ENCODE measurements at places on chromosomes 16 and 17.

GRCh38 chr17:30552994-30553566, 75.9 kb downstream of the GOSR1 start:
- no peak for DNase-seq

DNA sequence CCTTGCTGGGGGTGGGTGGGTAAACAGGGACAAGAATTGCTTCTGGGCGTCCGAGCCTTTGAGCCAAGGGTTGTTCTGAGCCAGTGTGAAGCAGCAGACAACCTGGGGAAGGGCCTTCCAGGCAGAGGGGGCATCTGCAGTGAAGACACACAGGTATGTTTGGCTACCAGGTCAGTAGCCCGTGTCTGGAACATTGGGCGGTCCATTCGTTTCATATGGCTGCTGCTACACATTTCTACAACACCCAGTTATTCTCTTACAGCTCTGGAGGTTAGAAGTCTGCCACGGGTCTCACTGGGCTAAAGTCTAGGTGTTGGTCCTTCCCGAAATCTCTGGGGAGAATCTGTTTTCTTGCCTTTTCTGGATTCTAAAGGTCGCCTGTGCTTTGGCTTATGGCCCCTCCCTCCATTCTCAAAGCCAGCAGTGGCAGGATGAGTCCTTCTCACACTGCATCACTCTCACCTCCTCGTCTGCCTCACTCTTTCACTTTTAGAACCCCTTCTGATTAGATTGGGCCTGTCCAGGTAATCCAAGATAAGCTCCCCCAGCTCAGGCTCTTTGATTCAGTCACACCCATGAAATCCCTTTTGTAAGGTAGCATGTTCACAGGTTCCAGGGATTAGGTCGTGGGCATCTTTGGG, 136.1 kb downstream of the CLEC16A start:
- DNase-seq: no peak

GRCh38 chr17:56136301-56136700, 17.0 kb upstream of the ANKFN1 start:
- no peak for DNase-seq

GRCh38 chr16:15741207-15741871, 91.3 kb downstream of the NDE1 start:
- no peak for DNase-seq

DNA sequence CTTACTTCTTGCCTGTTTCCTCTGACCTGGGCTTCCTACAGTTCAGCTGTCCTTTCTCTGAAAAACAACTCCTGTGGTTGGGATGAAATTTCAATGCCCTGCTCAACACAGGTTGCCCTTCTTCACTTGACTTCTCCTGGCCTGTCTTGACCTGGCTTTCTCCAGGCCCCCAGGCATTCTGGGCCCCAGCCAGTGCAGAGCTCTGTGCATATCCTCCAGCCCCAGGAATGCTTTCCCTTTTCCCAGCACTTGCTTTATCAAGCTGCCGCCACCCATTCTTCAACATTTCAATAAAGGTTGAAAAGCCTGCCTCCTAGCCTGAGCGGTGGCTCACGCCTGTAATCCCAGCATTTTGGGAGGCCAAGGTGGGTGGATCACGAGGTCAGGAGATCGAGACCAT, 10.8 kb downstream of the ODAD4 start:
- no peak for DNase-seq

DNA sequence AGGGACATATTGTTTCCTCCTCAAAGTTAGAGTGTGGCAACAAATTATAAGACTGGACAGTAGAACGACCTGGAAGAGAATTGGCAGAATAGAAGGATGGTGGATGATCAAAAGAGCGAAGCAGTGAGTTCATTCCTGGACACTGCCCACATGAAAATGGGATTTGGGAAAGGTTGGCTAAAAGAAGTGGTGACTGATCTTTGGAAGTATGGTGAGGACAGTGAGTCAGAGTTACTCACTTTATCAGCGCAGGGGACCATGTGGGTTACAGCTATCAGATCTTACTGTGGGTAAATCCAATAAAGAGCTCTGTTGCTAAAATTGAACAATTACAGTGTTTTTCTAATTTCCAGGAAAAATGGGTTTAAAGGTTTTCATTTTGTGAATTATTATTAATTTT, 2.7 kb upstream of the TANC2 start:
- no peak for DNase-seq

GRCh38 chr17:73887739-73888138, 243.5 kb upstream of the SDK2 start:
- no peak for DNase-seq

DNA sequence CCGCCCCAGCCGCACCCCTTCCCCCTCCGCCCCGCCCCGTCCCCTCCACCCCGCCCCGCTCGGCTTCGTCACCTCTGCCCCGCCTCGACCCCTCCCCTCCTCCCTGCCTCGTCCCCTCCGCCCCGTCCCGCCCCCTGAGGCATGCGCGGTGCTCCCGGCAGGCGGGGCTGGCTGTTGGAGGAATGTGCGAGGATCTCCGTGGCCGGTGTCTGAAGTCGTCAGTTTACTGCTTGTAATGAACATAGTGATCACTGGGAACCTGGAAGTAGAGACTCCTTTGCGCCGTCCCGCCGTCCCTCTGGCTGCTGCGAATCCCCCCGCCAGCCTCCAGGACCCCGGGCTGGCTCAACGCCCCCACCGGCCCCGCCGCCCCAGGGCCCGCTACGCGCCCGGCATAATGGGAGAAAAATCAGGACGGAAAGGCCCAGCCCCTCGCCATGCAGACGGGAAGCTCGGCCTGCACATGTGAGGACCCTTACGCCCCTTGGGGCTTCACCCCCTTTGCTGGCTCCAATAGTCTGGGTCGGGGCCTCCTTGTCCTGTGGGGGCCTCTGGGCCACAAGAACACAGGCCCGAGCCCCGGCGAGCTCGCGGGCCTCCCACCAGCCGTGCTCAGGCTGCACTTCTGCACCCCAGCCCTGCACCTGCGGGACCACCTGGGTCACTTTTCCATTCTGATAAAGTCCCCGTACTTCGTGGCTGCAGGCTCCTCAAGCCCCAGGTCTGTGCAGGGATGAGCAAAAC, 743.1 kb downstream of the KCNJ18 start:
- DNase-seq: no peak

DNA sequence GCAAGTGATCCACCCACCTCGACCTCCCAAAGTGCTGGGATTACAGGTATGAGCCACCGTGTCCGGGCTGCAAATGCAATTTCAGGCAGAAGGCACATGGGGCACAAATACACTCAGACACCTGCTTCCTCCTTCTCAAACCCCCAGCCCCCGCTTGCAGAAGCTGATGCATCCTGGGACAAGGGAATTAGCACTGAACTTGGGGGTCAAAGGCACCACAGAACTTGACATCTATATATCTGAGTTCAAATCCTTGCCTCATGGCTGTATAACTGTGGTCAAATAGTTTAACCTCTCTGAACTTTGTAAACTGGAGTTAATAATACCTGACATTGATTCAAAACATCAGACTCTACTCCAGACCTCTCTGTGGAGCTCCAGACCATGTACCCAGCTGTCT, 4.1 kb upstream of the ARL5C start:
- no peak for DNase-seq

DNA sequence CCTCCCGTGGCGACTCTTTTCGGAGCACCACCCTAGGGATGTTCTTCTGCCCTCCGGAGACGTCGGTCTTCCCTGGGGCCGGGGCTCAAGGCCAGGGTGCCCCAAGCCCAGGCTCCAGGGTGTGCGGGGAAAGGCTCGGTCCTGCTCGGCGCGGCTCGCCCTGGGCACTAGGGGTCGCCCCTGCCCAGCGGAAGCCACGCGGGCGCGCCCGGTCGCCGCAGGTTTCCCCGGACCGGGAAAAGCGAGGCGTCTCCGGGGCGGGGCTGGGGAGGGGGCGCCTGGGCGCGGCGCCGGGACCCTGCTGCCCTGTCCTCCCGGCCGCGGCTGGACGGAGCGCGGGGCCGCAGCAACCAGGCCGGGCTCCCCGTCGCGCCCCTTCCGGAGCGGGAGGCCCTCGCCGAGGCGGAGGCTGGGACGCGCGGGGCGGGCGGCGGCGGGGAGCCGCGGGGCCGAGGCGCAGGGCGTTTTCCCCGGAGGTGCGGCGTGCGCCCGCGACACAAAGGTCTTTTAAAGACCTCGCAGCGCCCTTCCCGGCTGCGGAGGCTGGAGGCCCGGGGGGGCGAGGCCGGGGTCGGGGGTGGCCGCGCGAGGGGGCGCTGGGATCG, 76.4 kb downstream of the MRC2 start:
- DNase-seq: peak; percentile 39

DNA sequence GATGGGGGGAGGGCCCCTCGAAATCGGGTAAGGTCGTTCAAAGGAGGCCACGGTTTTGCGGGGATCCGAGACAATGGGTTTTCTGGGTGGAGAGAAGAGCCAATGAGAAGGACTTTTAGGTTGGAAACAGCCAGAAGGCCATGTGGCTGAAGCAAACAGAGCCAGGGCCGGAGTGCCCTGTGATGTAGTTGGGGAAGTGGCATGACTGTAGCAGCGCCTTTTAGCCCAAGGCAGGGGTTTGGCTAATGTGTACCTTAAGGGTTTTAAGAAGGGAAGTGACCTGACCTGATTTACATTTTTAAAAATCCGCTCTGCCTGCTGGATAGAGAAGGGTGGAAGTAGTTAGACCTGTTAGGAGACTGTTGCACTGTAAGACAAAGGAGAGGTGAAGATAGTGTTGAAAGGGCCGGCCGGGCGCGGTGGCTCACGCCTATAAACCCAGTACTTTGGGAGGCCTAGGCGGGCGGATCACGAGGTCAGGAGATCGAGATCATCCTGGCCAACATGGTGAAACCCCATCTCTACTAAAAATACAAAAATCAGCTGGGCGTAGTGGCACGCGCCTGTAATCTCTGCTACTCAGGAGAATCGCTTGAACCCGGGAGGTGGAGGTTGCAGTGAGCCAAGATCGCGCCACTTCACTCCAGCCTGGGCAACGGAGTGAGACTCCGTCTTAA, 1.0 kb downstream of the LYRM1 start:
- no peak for DNase-seq

- no peak for DNase-seq
Measured at GRCh38 chr17:37465069-37465616, 24.5 kb upstream of the DUSP14 start.

DNA sequence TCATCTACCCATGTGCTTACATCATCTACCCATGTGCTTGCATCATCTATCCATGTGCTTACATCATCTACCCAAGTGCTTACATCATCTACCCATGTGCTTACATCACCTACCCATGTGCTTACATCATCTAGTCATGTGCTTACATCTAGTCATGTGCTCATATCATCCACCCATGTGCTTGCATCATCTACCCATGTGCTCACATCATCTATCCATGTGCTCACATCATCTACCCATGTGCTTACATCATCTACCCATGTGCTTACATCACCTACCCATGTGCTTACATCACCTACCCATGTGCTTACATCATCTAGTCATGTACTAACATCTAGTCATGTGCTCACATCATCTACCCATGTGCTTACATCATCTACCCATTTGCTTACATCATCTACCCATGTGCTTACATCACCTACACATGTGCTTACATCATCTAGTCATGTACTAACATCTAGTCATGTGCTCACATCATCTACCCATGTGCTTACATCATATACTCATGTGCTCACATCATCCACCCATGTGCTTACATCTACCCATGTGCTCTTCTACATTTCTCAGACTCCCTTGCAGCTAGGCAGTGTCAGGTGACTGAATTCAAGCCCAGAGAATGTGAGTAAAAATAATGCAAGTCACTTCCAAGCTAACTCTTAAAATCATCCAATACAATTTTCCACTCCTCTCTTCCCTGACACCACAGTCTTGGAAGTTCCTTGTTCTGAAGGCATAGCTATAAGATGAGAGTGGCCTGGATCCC, 196.8 kb downstream of the CBLN1 start:
- no peak for DNase-seq

DNA sequence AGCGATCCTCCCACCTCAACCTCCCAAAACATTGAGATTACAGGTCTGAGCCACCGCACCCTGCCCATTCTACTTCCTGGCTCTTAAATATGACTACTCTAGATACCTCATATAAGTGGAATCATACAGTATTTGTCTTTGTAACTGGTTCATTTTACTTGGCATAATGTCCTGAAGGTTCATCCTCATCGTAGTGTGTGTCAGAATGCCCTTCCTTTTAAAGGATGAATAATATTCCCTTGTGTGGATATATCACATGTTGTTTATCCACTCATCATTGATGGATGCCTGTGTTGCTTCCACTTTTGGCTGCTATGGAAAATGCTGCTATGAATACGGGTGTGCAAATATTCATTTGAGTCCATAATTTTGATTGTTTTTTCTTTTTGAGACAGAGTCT, 5.7 kb upstream of the CETP start:
- no peak for DNase-seq

DNA sequence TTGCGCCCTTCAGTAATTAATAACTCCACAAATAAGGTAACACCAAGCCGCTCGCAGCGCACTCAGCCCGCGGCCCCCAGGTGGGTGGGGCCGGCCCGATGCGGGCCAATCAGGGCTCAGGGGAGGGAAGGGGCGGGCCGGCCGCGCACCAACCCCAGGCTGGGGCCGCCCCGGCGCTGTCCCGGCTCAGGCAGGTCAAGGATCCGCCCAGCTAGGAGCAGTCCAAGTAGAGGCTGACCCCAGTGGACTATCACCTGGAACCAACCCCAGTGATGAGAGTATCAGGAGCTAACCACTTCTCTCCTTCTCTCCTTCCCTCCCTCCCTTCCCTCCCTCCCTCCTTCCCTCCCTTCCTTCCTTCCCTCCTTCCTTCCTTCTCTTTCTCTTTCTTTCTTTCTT, 110.8 kb downstream of the C16orf78 start:
- no peak for DNase-seq

DNA sequence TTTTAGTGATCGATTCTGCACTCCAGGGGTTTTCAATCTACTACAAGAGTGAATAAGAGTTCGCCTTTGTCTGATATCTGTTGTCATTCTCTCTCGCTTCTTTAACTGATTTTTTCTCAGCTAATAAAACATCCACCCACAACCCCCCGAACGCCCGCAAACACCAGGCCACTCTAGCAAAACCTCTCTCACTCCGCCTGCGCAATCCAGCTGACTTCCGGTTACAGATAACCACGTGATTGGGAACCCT, 338 bp upstream of the RPL19 start:
- peak; percentile 79 for DNase-seq

- DNase-seq: no peak
Measured at GRCh38 chr16:8937803-8938202, 25.9 kb downstream of the USP7 start.

GRCh38 chr17:17951524-17951923, 20.7 kb downstream of the TOM1L2 start:
- no peak for DNase-seq

GRCh38 chr17:40915721-40916256, 21.7 kb downstream of the KRT23 start:
- no peak for DNase-seq

GRCh38 chr17:71412803-71413202, 708.0 kb upstream of the SOX9 start:
- DNase-seq: no peak

- DNase-seq: no peak
Measured at GRCh38 chr17:50563092-50563511, 2.6 kb downstream of the CACNA1G start.

All from activated CD4-positive, CD25-positive, alpha-beta regulatory T cell treated with anti-CD3 and anti-CD28 coated beads, Interleukin-2, amount 50 U/mL, for 16 hours (primary cell).